BJ (cell line): ENCODE measurements at places on chromosomes 3 and 15.

- no peak for DNase-seq
Observed at GRCh38 chr15:58171476-58172061, 33.4 kb downstream of the AQP9 start.

- no peak for DNase-seq
Observed at GRCh38 chr15:77335298-77335697, 84.6 kb downstream of the PEAK1 start.

DNA sequence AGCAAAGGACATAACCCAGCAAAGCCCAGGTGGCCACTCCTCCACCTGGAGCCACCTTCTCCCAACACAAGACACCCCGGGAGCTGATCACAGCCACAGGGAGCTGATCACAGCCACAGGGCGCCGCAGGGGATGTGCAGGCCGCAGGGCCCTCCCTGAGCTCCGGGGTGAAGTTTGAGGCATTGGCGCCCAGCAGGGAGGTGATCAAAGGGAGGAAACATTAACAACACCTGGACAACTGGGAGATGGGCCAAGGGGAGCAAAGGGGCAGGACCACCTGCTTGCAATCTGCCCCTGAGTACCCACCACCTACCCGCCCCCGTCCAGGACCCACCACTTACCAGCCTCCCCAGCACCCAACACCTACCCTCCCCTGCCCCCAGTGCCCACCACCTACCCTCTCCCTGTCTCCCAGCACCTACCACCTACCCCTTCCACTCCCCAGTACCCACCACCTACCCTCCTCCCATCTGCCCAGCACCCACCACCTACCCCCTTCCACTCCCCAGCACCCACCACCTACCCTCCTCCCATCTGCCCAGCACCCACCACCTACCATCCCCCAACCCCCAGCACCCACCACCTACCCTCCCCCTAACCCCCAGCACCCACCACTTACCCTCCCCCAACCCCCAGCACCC lies 2.4 kb downstream of the UROC1 start:
- no peak for DNase-seq

GRCh38 chr3:129238945-129239705 lies 10.3 kb upstream of the COPG1 start:
- DNase-seq = no peak

DNA sequence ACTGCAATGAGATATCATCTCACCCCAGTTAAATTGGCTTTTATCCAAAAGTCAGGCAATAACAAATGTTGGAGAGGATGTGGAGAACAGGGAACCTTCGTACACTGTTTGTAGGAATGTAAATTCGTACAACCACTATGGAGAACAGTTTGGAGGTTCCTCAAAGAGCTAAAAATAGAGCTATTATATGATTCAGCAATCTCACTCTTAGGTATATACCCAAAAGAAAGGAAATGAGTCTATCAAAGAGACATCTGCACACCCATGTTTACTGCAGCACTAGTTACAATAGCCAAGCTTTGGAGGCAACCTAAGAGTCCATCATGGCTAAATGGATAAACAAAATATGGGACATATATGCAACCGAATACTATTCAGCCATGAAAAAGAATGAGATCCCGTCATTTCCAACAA lies 68.0 kb upstream of the HES1 start:
- DNase-seq = no peak

DNA sequence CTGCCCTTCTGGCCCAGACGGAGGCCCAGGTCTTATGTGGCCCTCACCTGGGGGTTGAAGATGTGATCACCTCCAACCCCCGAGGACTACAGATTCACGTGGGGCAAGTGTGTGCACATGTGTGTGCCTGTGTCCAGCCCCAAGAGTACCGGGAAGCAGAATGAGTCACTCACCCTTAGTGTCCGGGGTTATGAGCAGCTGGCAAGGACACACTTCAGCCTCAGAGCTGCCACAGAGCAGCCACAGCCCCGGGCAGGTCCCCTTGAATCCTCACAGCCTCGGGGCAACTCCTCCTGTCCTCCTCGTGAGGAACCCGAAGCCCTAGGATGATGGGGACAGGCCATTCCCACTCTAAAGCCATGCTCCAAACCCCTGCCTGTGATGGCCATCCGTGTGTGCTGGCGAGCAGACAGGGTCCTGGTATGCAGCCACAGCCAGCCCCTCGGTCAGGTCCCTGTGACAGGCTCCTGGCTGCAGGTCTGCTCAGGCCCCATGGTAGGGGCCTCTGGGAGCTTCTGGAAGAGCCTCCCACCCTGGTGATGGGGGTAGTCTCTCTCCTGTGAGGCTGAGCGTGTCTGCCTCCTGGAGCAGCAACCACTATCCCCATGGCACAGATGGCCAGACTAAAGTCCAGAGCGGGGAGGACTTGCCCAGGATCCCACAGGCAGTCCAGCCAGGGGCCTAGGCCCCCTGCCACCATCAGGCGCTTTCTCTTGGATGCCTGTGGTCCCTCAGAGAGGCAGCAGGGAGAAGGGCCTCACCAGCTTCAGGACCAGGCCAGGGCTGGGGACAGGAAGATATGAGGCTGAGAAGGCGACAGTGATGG lies 852 bp downstream of the STAB1 start:
- DNase-seq = no peak

DNA sequence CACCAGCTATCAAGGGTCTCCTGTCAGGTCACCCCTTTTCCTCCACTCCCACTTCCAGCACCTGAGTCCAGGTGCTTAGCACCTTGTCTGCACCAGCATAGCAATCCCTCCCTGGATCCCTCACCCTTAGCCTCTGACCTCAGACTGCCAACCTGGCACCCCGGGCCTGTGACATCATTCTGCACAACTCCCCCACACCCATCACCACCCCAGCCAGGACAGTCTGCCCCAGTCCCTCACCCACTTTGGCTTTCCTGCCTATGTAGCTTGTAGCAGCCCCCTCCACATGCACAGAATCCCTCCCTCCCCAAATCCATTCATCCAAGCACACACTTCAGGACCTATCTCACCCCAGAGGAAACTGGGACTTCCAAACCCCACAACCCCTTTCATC lies 819 bp upstream of the PLXNB1 start:
- DNase-seq = no peak

DNA sequence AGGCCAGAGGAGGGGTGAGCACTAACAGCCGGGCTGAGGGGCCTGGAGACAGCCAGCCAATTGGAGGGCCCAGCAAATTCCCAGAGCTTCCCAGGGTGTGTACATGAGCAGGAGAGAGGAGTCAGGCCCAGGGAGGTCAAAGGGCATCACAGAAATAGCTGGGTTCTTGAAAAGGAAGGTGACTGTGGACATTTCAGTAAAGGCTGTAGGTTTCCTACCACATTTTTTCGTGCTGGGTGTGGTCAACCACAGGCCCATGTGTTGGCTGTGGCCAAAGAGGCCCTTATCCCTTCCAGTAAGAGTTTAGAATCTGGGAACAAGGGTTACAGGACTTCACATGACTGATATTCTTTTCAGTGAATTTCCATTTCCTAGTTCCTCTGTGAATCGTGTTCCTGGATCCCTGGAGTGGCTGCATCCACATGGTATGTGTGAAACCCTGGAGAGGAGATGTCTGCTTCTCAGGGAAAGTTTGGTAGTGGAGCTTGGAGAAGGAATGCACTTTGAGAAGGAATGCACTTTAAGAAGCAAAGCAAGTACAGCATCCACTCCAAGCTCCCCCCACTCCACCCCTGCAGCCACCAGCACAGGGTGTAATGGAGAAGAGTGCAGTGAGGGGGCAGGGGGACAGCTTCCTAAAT lies 73.2 kb upstream of the HEG1 start:
- peak; percentile 86 for DNase-seq

- no peak for DNase-seq
Observed at GRCh38 chr3:123498761-123499160, 49.9 kb upstream of the ADCY5 start.

DNA sequence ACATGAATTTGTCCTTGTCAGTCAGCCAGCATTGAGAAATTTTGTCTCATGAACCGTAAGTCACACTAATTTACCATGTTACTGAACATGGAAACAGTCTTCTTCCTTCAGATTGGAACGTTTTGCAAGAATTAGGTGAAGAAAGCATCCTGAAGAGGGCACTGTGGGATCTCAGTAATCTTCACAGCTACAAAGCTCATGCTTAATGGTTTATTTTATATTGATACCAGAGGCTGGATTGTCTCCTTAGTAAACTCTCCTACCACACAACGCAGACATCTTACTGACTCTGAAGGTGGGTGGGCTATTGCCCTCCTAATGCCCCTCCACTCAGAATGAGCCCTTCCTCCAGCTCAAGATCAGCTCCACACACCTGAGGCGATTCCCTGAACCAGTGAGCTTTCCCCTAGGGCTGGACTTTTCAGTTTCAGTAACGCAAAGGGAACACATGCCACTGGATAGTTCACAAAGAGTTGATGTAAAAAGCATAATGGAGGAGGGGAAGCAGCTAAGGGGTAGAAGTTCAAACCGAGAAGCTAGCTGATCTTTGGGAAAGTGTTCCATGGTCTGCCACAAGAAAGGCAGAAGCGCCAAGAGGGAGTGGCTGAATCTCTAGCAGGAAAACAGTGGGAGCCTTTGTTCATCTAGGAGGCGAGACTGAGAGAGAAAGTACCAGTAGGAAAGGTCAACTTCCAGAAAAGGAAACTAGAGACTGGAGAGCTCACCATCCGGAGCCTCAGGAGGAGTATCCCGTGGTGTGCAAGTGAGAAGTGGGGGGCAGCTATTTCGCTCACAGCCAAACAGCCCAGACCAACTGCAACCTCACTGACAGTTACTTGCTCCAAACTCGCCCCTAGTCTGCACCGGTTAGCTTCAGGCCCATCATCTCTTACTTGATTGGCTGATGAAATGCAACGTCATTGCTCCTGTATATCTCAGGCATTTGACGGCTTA lies at the start of gene SLC9C1:
TSS of gene SLC9C1 (minus strand) at position 849 of the 954 bp plus-strand sequence. CDS start 7,425 bp downstream, outside the sequence.
- DNase-seq = peak; percentile 15

GRCh38 chr3:13507570-13508339 lies 27.6 kb downstream of the HDAC11 start:
- DNase-seq = no peak

DNA sequence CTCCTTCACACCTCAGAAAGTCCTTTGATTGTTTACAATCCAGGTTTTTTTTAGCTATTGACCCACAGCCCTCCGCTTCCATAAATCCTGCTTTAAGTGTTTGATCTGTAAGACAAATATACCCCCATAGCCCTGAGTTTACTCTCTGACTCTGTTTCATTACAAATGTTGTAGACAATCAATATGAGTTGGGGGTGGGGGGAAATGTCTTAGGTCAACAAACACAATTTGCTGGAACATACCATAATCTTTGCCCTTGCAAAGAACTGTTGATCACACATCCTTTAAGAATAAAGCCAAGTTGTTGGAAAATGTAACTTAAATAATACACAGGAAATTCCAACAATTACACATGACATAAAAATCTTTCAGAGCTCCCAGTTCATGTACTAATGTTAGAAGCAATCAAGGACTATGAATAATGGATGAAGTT lies 301.8 kb upstream of the SEMA6D start:
- DNase-seq = no peak

DNA sequence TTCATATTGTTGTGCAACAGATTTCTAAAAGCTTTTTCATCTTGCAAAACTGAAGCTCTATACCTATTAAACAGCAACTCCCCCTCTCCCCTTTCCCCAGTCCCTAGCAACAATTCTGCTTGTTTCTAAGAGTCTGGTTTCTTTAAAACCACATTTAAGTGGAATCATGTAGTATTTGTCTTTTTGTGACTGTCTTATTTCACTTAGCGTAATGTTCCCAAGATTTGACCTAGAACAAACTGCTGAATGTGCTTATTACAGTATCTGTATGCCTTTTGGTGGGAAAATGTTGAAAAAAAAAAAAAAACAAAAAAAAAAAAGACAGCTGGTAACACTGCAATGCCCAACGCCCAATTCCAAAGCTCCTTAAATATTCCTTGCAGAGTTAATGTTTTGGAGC lies 19.5 kb upstream of the SPESP1 start:
- no peak for DNase-seq

DNA sequence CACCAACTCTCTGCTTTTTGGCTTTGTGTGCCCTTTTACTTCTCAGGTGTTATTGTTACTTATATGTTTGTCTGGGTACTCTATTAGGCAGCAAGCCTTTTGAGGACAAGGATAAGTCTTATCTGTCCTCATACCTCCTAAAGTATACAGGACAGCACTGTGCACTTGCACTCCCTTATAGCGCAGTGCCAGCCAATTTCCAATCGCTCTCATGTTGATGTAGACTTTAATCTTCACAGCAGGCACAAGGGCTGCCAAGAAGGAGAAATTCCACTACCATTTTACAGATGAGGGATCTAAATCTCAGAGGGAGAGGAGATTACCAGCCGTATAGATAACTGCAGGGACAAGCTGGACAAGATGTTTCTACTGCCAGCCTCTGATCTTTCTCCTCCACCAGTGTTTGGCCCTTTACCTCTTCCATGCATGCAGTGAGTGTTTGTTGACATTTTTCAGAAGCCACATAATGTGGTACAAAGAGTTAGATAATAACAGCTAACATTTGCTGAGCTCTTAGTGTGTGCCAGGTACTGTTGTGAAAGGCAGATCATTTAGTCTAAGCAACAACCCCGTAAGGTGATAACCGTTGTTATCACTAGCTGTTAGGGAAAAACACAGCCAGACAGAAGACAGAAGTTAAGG lies 30.1 kb downstream of the SST start:
- DNase-seq = no peak

- DNase-seq = no peak
Observed at GRCh38 chr3:32684029-32684799, 774 bp upstream of the CNOT10 start.

DNA sequence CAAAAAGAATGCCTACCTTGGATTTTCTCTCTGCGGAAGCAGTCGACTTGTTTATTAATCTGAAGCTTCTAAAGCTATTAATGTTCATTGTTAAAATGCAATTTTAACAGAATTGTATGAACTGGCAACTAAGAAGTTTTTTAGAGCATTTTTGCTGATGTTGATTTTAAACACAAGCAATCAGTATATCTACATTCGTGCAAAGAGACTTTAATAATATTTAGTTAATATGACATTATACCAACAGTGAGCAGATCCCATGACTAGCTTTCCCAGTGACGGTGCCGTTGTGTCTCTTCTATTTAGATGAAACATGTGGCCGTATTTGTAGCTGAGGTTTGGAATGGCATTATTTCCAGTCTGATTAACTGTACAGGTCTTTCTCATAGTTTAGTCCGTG lies 88.0 kb downstream of the PEX5L start:
- DNase-seq = no peak

- DNase-seq = no peak
Observed at GRCh38 chr15:88908123-88908522, 5.1 kb downstream of the MFGE8 start.

DNA sequence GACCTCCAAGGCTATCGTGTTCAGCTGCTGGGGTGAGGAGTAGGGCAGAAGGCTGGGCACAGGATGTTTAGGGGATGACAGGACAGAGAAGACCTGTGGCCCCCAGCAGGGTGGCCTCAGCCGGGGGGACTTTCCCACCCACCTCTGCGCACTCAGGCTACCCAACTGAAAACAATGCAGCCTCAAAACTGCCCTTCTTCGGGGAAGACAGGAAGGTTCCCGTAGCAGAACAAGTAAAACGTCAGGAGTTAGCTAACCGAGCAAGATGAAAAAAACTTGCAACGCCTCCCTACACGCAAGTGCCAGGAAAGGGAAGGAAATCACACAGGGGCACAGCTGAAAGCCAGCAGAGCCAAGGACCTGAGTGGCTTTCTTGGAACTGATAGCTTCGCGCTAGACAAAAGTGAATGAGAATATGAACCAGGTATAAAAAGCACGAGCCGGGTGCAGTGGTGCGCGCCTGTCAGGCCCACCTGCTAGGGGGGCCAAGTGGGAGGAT lies 38.4 kb upstream of the FURIN start:
- no peak for DNase-seq
